ENCODE measurements at places on chromosomes 7 and 10.

GRCh38 chr10:128047991-128048818, 78.0 kb downstream of the MKI67 start:
- no peak for DNase-seq

DNA sequence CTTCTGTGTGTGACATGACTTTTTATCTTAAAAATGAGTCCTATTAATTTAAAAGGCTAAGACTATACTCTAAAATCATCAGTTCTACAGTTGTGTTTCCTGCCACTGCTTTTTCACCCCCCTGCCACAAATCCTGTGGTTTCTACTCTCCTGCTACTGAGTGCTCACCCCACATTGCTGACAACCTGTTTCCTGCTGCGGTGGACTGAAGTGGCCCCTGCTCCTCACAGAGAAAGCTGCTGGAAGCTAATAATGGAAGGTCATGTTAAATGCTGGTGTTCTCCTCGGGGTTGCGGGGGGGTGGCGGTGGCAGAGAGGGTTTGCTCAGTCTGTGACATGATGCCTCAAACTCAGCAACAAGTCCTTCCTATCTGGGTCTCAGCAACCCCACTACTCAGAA, 113.2 kb upstream of the INHBA start:
- DNase-seq, result no peak

DNA sequence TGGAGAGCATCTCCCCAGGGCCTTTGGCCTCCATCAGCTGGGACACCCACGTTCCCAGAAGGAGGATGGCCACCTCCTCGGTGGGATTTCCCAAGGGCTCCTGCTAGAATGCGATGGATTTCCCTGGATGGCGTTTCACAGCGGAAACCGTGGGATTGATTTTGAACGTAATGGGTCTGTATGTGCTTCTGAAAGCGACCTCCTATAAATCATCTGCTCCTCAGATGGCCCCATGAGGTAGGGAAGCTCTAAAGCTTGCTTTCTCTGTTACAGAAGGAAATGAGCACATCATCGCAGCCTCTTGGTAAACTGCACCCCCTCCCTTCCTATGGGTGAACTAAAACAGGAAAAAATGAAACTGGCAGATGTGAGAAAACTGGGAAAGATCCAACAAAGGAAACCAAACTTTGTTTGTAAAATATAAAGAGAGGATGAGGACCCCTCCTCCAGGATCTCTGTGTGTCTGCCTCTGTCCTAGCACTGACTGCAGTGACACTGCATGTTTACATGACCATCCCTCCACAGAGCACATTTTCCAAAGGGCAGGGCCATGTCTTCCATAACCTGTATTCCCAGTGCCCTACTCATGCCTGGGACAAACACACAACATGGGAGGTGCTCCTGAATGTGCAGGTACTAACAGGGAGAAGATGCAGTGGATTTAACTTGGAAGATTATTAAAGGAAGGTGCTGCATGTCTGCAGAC, 57.6 kb downstream of the LYZL1 start:
- no peak for DNase-seq

GRCh38 chr7:93029056-93029455, 88.7 kb downstream of the SAMD9 start:
- no peak for DNase-seq

DNA sequence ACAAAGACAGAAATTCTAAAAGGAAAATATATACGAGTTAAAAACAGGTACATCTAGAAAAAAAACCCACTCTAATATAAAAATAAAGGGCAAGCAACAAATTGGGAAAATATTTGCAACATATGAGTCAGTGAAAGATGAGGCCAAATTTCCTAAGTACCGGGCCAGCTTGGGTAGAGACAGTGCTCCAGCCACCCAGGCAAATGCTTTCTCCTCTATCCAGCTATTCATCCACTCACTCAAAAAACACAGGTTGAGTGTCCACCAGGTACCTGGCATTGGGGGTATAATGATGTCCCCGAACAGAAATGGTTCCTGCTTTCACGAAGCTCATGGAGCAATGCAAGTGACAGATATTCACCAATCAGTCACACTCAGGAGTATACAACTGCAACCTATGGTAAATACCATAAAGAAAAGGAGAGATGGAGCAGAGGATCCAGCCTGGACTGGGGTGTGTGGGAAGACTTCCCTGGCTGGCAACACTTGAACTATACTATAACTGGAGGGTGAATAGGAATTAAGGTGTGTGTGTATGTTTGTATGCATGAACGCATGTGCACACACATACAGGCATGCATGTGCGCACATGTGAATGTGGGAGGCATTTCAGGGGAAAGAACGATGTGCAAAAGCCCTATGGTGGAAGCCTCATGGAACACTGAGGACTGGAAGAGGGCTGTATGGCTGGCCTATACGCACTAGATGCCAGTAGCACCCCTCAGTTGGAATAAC, 2.3 kb downstream of the ARHGAP22 start:
- no peak for DNase-seq

- no peak for DNase-seq
Measured at GRCh38 chr10:102579328-102579727, 65.0 kb upstream of the TRIM8 start.

- no peak for DNase-seq
Measured at GRCh38 chr7:130454959-130455358, 14.1 kb upstream of the CEP41 start.

GRCh38 chr7:124924906-124925305, 4.7 kb downstream of the POT1 start:
- DNase-seq, result no peak

GRCh38 chr7:152699079-152699478, 23.1 kb upstream of the XRCC2 start:
- DNase-seq, result no peak

DNA sequence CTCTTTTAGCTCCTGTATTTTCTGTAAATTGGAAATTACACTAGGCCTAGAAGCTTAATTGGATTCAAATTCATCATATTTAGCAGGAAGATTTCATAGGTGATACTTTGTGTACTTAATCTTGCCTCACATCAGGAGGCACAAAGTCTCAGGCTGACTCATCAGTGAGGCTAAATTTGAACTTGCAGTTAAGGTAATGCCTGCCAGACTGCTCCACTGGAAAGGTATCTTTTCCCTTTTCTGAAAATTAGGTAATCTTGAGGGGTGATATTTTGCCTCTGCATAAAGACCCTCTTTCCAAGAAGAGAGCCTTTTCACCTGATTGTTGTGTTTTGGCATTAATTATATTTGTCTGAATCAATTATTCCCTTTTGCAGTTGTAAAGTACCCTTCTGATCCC, 14.6 kb downstream of the PPIA start:
- no peak for DNase-seq

- DNase-seq, result no peak
Measured at GRCh38 chr7:2710901-2711551, 23.0 kb downstream of the AMZ1 start.

GRCh38 chr7:81459485-81459884, 310.4 kb downstream of the HGF start:
- no peak for DNase-seq

DNA sequence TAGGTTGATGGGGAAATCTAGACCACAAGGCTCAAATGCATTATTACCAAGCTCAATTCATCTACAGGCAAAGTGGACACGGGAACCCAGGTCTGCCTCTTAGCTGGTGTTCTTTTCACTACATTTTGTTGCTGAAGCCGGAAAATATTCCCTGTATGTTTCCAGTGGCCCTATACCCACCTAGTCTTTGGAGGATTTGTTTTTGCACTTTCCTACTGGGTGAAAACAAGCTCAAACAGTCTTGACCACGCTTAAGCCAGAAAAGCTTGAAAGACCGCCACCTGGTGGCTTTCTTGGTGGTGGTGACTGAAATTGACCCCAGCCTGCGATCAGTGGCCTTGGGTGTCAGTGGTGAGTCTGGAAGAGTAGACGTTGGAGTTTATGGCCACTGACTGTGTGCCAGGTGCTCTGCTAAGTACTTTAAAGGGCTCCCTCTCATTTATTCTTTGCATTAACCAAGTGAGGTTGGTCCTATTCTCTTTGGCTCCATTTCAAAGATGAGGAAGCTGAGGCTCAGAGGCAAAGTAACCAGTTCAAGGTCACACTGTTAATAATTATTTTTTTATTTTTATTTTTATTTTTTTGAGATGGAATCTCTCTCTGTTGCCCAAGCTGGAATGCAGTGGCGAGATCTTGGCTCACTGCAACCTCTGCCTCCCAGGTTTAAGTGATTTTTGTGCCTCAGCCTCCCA, 11.1 kb upstream of the CRTAC1 start:
- DNase-seq, result peak; percentile 3

- DNase-seq, result no peak
Measured at GRCh38 chr7:103833401-103833800, 156.1 kb downstream of the RELN start.

DNA sequence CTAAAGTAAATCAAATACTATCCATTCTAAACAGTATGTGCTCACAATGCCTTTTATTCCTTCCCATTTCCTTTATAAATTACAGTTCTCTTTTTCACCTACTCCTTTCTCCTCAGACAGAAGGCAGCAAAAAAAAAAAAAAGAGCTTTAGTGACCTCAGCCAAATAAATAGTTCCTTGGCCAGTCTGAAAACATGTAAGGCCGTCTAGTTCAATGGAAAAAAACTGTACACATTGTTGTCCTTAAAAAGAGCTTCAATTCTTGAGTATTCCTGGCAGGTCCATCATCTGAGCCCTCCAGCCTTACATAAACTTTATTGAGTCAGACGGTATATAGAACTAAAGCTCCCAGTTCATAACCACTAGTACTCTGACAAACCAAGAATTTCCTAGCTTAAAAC, 185.4 kb downstream of the CACNA2D1 start:
- no peak for DNase-seq

- no peak for DNase-seq
Measured at GRCh38 chr7:152862856-152863255, 103.3 kb downstream of the ACTR3B start.

GRCh38 chr10:64275774-64276173, 754.6 kb downstream of the REEP3 start:
- DNase-seq, result no peak

DNA sequence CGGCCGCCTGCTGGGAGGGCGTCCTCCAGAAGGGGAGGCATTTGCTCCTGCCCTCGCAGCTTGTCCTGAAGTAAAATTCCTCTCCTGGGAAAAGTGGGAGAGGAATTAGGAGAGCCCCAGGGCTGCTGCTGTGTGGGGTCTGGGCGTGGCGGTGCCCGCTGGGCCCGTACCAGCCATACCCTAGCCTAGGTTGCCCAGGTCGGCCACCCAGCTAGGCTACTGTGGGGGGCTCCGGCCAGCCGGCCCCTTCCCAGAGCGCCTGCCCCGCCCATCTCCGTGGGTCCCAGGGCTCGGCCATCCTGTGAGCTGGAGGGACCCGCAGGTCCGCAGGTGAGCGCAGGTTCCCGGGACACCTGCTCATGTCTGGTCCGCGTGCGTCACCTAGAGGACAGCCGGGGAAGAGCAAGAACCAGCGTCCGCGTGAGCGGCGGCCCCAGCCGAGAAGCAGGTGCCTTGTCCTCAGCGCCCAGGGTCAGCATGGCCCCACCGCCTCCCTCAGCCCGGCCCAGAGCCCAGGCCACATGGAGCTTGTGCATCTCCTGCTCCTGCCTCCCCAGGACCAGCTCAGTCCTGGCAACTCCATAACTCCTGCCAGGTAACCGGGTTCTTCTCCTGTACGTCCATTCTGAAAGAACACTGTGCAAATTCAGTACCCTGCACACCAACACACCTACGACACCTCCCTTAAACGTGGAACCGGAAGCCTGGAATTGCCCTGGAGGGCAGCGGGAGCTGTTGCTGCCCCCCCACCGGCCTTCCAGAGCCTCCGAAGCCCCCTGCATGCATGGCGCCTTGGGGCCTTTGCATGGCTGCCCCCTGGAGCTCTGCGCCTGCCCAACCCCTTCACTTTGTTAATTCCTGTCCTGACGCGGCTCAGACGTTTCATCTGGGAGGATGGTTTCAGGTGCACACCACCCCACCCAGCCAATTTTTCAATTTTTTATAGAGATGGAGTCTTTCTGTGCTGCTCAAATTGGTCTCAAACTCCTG, 22.8 kb upstream of the FOXL3 start:
- DNase-seq, result no peak

- no peak for DNase-seq
Measured at GRCh38 chr10:25068152-25069058, 52.0 kb downstream of the THNSL1 start.
